WTC11 (cell line): ENCODE measurements at places on chromosomes 7 and 10.

GRCh38 chr10:77436257-77436975 lies 201.2 kb downstream of the KCNMA1 start:
- DNase-seq: no peak

DNA sequence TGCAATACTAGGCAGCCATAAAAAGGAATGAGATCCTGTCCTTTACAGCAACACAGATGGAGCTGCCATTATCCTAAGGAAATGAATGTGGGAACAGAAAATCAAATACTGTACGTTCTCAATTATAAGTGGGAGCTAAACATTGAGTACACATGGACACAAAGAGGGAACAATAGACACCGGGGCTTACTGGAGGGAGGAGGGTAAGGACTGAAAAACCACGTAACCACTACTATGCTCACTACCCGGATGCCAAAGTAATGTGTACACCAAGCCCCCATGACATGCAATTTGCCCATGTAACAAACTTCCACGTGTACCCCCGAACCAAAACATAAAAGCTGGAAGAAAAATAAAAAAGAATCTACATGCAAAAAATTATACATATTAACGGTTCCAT lies 587.0 kb downstream of the PARD3 start:
- DNase-seq: no peak

DNA sequence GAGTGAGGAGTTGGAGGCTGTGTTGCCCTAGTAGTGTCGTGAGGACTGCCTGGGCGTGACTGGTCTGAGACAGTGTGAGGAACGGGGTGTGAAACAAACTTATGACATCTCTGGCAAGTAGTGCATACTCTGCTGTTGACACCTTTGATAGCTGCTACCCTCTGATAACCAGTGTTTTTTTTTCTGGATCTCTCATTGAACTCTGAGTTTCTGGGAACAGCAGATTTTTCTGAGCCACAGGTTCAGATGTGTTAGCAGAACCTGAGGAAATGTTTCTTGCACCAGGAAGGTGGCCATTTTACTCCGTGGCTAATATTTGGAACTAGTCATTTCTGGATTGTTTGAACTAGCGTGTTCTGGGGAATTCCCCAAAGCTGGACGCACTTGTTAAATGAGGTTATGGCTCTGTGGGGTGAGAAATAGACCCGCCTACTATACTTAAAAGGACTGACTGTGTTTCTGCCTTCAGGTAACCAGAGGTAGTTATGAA lies 52.9 kb downstream of the AUTS2 start:
- DNase-seq: no peak

GRCh38 chr10:44975431-44976331 lies 2.9 kb downstream of the DEPP1 start:
- DNase-seq: no peak

DNA sequence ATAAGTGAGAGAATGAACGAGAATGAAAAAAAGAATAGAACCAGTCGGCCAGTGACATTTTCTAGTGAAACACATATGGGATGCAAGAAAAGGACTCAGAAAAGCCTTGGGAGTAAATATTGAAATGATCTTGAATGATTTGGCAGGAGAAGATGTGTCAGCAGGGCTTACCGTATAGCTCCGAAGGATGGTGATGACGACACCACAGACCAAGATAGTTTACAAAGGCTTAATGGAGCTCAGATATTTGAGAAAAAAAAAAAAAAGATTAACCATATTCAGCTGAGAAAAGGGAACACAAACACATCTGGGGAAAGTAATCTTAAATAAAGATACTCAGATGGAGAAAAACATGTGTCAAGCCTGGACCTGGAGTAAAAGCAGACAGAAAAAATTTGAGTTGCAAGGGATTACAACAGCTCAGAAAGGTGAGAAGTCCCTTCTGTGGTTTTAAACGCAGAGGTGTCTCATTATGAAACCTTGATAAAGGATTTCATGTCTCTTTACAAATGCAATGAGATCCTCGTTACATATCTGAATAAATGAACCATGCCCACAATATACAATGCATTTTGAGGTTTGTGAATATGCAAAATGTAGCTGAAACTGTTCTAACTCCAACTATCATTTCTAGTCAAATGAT lies 36.0 kb downstream of the DNAJB9 start:
- DNase-seq: no peak

DNA sequence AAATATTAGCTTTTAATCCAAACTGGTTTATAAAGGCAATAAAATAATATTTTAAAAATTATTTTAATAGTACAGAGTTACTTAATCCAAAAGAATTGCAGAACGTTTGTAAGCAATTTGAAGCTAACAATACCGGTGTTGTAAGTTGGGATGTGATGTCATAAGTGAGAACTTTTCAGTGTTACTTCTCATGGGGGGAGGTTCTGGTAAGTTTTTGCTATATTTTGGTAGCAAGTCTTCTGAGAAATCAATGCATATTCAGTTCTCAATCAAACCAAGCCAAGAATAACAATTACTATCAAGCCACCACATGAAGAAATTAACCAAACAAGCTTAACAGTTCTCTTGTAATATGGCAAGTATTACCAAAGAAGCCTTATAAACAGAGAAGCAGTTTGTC lies 147.1 kb upstream of the ASAH2 start:
- DNase-seq: no peak

- no peak for DNase-seq
Observed at GRCh38 chr7:13414181-13414580, 575.3 kb downstream of the ETV1 start.
